ENCODE measurements at places on chromosomes 13 and 19.

DNA sequence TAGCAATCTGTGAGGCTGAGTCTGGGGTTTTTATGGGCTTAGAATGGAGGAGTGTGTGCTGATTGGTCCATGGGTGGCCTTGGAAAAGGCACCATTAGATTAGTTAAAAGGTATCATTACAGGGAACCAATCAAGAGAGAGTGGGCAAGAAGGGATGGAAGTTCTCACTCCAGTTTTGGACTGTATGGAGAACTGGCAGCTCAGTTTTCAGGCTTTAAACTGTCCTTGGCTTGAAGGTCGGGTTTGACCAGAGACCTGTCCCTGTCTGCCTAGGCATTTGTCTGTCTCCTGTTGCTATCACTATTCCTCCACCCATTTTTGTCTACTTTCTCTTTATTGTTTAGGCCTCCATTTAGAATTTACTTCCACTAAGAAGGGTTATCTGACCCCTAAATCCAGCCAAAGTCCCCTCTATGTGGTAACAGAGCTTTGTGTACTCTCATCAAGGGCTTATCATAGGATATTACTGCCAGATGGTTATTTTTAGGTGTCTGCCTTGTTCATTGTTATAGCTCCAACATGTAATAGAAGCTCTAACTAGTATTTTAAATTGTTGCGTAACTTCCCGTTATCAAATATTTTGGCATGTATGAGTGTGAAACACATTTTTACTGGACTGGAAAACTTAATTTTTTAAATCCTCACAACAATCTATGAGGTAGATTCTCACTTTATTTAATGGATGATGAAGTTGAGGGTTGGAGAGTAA lies 133.3 kb upstream of the SLC10A2 start:
- DNase-seq: no peak

DNA sequence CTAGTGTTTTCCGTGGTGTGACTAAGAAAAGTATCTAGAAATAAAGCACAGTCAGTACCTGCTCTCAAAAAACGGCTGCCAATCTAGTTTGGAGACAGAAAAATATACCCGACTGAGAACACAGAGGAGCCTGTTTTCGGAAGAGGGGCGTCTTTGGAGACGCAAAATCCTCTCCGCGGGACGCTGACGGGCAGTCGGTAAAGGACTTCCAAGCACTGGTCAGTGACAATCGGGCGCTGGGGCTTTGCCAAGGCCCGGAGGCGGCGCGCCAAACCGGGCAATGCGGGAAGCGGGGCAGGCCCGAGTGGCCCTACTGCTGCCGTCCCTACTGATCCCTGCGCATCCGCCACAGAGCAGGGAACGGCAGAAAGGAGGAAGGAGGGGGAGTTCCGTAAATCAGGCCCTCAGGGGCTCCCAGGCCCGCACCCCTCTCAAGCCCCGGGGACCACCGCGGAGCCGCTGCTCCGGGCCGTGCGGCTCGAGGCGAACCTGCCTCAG lies 588 bp upstream of the DPY19L3 start:
- peak; percentile 62 for DNase-seq

- DNase-seq: no peak
These were observed 91.1 kb downstream of the RNASEH2B start for GRCh38 chr13:51000571-51001260.

DNA sequence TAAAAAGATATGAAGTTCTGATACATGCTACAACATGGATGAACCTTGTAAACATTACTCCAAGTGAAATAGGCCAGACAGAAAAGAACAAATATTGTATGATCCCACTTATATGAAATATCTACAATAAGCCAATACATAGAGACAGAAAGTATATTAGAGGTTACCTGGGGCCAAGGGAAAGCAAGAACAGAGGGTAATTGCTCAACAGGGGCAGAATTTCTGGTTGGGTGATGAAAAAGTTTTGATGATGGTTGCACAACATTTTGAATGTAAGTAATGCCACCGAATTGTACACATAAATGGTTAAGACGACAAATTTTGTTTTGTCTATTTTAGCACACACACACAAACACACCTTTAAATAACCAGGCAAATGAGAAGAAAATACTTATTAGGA lies 268.4 kb downstream of the FOXO1 start:
- no peak for DNase-seq

GRCh38 chr19:16115301-16116039 lies 3.8 kb downstream of the RAB8A start:
- no peak for DNase-seq

- no peak for DNase-seq
These were observed 752.5 kb upstream of the SLITRK5 start for GRCh38 chr13:86918682-86919081.

- no peak for DNase-seq
These were observed 84.2 kb downstream of the SACS start for GRCh38 chr13:23349161-23349897.

- no peak for DNase-seq
These were observed 1.9 kb upstream of the MEF2B start for GRCh38 chr19:19171821-19172532.

GRCh38 chr13:111907341-111907880 lies 159.5 kb upstream of the SOX1 start:
- no peak for DNase-seq

DNA sequence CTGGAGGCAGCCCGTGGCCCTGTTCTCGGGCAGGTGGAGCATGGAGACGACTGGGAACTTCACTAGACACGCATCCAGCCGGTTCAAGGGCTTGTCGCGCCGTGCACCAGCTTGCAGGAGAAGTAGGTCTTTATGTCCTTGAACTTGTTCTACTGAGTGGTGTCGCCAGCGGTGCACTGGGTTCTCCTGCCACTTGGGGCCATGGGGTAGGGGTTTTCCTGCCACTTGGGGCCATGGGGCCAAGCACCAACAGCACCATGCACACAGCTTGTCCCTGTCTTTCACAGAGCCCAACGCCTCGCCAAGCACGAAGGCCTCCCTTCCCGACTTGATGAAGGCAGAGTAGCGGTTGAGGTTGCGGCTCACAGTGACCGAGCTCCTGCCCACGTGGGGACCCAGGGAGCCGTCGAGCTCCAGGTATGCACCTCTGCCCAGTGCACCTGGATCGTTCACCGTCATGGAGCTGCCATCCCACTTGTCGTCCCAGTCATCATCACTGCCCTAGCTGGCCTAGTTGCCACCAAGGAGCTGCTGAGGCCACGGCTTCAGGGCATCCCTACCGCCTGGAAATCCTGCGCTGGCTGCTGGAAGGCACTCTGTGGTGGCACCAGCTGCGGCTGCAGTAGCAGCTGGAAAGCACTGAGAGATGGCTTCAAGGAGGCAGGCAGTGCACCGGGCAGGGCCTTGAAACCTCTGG lies 40.5 kb upstream of the TPM4 start:
- DNase-seq: no peak

DNA sequence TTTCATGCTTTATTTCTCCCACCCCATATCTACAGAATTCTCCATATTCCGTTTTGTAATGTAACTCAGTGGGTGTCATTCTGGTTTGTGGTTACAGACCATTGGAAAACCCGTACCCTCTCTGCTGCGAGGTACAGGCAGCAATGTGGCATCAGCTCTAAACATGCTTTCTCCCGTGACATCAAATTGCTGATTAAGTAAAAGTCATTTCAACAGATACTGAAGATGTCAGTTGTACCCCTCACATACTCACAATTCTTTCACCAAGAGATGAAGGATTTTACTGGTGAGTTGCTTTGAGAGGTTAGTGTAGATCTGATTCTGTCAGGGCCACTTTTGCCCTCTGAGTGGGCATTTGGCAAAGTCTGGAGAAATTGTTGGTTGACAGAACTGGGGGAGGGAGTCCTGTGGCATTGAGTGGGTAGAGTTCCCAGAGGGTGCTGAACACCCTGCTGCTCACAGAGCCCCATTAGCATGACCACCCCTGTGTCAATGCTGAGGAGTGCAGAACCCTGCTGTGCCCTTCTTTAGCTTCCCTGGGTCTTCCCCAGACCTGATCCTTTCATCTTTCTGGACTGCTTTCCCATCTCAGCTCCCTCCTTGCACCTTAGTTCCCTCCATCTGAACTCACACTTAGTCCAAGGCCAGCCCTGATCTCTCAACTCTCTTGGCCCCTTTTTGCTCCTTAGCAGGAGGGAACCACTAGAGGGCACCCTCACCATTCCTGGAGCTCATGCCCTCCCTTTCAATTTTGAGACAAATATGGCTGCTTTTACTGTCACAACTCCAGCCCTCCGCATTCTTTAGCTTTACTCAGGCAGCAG lies 39.9 kb upstream of the CEACAM8 start:
- DNase-seq: peak; percentile 49

- no peak for DNase-seq
These were observed 29.1 kb downstream of the BRD4 start for GRCh38 chr19:15303105-15303780.

Data from testis (tissue), 5 donors.